ENCODE measurements at places on chromosomes 13 and 19.

GRCh38 chr13:40102360-40102727 is 446.9 kb downstream of the COG6 start:
- DNase-seq = no peak

DNA sequence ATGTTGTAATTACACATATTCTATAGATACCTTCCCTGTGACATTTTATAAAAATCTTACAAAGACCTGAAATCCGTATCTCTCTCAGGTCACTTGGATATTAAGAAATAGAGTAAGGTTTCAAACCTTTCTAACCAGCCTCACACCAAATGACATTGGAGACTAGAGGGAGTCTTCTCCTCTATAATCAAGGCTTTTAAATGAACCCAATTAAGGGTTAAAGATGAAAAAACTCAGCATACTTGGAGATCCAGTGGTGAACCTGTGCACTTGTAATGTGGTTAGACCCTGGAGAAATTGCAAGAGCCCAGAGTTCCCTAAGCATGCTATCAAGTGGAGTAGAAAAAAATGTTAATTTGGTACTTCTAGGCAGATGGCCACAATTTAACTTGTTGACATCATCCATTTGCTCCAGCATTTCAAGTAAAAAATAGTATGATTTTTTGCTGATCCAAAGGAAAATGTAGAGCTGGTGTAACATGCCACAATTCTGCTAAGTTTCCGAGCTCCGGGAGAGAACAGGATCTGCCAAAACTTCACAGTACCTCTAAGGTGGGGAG is 554.1 kb upstream of the MIR17HG start:
- no peak for DNase-seq

DNA sequence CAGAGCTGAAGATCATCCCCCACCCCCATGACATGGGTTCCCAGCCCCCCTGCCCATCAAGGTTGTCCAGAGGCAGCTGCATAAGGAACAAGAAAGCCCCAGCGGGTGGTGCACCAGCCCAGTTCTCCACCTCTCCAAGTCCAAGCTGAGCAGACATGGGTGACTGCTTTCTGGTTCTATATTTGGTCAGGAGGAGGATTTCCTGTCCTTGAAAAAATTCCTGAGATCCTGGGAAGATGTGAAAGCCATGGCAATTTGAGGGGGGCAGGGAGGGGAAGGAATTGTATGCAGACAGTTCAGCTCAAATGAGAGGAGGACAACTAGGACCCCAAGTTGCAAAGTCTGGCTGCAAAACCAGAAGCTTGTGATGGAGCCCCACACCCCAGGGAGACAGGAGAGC is 55.4 kb upstream of the ADGRE5 start:
- DNase-seq = no peak

- DNase-seq = no peak
These were observed 80.0 kb upstream of the TM9SF2 start for GRCh38 chr13:99421271-99421670.

GRCh38 chr13:112928020-112928971 is 40.7 kb upstream of the MCF2L start:
- no peak for DNase-seq

GRCh38 chr19:45630463-45630862 is 8.7 kb downstream of the EML2 start:
- no peak for DNase-seq

GRCh38 chr19:45469945-45470761 is 2.4 kb downstream of the FOSB start:
- DNase-seq = no peak

GRCh38 chr19:47351548-47351947 is 2.4 kb downstream of the DHX34 start:
- DNase-seq = no peak

GRCh38 chr19:41929536-41930071 is 1.4 kb upstream of the ERFL start:
- DNase-seq = no peak

DNA sequence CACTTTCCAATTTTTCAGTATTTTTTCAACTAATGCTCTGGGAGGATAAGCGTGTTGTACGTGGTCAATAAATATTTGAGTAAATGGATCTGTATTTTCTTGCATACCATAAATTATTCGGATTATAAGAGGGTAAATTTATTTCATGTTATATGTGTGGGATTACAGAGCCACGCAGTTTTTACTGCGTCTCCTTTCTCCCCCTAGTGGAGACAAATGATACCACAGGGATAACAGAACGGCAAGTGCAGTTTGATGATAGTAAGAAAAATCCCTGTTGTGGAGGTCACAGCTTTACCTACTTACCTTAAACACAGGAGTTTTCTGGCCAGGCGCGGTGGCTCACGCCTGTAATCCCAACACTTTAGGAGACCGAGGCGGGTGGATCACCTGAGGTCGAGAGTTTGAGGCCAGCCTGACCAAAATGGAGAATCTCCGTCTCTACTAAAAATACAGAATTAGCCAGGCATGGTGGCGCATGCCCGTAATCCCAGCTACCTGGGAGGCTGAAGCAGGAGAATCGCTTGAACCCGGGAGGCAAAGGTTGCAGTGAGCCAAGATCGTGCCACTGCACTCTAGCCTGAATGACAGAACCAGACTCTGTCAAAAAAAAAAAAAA is 16.8 kb downstream of the MBD3L2B start:
- no peak for DNase-seq

GRCh38 chr13:112506046-112506445 is 81.9 kb downstream of the TUBGCP3 start:
- no peak for DNase-seq

- no peak for DNase-seq
These were observed 1531.7 kb upstream of the SPRY2 start for GRCh38 chr13:81872581-81872980.

DNA sequence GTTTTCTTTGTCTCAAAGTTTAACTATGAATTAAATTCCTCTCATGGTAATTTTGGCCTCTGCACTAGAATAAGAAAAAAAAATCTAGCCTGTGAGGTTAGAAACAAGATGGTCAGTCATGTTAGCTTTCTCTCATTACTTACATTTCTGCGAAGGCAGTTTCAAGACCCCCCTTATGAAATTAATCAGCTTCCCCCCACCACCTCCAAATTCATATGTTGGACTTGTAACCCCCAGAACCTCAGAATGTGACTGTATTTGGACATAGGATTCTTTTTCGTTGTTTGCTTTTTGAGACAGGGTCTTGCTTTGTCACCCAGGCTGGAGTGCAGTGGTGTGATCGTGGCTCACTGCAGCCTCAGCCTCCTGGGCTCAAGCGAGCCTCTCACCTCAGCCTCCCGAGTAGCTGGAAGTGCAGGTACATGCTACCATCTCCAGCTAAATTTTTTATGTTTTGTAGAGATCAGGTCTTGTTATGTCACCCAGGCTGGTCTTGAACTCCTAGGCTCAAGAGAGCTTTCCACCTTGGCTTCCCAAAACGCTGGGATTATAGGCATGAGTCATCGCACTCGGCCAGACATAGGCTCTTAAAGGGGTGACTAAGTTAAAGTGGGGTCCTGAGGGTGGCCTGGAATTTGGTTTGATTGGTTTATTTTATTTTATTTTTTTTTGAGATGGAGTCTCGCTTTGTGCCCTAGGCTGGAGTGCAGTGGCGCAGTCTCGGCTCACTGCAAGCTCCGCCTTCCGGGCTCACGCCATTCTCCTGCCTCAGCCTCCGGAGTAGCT is 1.4 kb downstream of the PLA2G4C start:
- DNase-seq = no peak

GRCh38 chr13:101946401-101946800 is 455.4 kb downstream of the FGF14 start:
- DNase-seq = no peak

GRCh38 chr19:4987692-4988370 is 18.9 kb downstream of the KDM4B start:
- DNase-seq = no peak

DNA sequence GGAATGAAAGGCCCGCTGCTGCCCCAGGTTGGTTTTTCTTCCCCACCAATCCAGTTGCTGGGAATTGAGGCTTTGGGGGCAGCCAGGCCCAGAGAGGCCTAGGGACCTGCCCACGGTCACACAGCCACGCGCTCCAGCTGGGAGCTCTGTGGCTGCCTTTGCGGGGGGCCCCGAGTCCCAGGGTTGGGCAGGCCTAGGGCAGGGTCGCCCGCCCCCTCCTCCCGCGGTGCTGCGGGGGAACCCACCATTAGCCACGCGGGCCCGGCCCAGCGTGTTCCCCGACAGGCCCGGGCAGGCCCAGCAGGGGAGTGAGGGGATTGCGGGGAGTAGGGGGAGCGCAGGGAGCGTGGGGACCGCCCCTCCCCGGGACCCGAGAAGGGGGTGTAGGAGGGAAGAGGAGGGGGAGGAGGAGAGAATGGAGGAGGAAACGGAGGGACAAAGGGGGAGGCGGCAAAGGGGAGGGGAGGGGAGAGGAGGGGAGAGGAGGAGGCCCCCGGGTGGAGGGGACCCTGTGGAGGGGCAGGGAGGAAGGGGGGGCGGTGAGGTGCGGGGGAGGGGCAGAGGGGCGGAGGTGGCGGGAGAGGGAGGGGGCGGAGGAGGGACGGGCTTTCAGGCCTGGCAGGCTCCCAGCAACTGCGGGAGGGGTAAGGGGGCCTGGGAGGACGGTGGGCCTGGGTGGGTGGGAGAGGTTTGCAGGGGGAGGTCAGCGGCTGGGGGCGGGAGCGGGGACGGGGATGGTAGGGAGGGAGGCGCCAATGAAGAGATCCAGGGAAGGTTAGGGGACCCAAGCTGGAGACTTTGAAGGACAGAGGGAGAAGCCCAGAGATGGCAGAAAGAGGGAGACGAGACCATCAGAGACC is 12.9 kb upstream of the TLE2 start:
- DNase-seq = peak; percentile 51

- DNase-seq = peak; percentile 41
These were observed 30.3 kb downstream of the DHX34 start for GRCh38 chr19:47379381-47379938.

DNA sequence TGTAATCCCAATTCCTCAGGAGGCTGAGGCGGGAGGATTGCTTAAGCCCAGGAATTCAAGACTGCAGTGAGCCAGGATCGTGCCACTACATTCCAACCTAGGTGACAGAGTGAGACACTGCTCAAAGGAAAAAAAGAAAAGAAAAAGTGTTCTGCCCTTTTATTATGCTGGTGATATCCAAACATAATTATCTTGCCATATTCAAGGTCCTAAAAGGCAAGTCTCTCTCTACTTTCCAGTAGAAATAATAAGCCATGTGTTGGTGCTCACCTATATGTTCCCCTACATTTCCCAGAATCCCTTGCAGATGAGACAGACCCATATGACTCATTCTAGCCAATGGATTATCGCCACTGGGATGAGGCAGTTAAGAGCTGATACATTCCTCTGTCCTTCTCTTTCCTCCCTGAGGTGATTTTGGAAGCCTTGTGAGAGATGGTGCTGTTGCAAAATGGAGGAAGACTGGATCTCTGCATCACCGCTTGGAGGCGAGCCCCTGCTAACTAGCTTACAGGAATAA is 58.3 kb upstream of the MRI1 start:
- no peak for DNase-seq

- no peak for DNase-seq
These were observed 412 bp downstream of the ZNF528 start for GRCh38 chr19:52398081-52398441.

DNA sequence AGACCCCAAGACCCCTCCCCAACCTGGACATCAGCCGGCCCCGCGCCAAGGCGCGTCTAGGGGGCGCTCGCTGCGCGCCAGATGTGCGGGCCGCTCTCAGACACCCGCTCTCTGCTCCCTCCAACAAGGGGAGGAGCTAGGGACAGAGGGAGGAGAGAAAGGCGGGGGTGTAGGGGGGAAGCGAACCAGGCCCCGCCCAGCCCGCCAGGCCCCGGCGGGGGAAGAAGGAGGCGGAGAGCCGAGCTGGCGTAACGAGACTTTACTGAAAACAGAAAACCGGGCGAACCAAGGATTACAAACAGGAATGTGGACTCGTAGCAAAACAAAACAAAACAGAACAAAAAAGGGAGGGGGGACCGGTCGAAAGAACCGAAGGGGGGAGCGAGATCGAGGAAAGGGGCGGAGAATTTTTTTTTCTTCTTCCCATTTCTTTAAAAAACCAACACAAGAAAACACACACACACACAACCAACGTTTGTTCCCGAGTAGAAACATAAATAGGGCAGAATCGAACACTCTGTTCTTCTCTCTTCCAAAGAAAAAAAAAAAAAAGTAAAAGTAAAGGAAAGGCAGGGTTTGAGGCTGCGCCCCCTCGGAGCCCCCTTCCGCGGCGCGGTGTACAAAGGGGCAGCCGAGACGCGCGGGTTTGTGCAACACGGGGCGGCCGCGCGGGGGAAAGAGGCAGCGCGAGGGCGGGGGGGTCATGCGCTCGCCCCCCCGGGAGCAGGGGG is 1.7 kb downstream of the JUND start:
- peak; percentile 95 for DNase-seq

GRCh38 chr13:108963846-108964600 is 334.6 kb downstream of the MYO16 start:
- no peak for DNase-seq

DNA sequence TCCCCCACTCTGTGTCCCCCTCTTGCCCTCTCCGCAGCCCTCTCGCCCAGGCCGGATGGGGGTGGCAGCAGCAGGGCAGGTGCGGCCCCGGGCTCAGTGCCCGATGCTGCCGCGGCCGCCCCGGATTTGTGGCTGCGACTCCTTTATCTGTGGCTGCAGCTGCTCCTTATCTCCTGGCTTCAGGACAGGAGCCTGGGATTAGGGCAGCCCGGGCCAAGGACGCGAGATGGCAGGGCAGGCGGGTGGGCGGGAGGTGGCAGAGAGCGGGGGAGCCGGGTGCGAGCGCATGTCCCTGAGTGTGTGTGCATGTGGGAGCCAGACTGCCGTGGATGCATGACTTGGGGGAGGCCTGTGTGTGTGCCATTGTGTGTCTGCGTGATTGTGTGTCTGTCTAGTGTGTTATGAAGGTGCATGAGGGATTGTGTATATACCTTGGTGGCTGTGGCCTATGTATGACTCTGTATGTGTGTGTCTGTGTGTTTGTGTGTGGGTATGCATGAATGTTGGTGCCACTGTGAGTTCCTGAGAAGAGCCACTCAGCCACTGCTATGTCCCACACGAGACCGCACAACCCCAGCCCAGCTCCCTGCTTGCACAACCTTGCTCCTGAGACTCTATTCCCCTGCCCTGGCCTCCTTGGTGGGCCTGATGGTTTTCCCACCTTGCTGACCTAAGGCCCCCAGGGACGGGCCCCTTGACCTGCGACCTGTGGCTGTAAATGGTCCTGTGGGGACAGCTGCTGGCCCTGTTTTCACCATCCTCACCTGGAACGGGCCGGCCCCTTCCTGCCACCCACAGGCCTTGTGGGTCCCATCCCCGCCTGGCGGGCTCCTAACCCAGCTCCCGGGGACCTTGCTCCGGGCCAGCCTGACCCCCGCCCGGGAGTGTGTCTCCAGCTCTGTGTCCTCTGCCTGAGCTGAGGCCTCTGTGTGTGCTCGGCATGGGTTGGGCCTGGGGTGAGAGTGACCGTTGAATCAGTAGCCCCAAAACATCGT is 5.3 kb upstream of the NRTN start:
- DNase-seq = no peak

GRCh38 chr19:51599084-51599483 is 28.0 kb downstream of the ZNF175 start:
- no peak for DNase-seq

All from Right ventricle myocardium inferior (tissue), 1 donor.